ENCODE measurements at places on chromosomes 2 and 18. TPM values are rescaled to one million over a fixed set of nuclear protein-coding genes. Genes with fewer than 3 reads are reported as not detected.

The TTC31 gene
- total RNA-seq: 28.3 TPM

The CNDP1 gene
- total RNA-seq: under 0.01 TPM

The GPBAR1 gene
- total RNA-seq: 90.3 TPM

The RPRM gene
- not detected for total RNA-seq

The STARD6 gene
- total RNA-seq: not detected

The TMEM198 gene
- total RNA-seq: 3.3 TPM

DNA sequence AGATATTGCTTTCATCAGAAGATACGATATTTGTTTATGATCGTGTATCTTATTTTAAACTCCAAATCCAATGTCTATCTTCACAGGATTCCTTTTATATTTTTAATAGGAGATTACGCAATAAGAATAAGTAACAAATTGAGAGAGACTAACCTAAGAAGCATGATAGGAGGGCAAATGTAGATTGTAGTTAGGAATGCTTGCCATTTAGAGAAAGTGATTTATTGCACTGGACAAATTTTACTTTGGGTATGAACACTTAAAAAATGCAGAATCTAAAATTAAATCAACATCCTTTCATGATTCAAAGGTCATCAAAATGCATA lies 563.4 kb upstream of the POU3F3 start:
- DNase-seq: no peak

- no peak for DNase-seq
These were observed 119.9 kb downstream of the PARD3B start for GRCh38 chr2:204665207-204665606.

GRCh38 chr2:181070119-181070835 lies 89.9 kb downstream of the UBE2E3 start:
- no peak for DNase-seq

DNA sequence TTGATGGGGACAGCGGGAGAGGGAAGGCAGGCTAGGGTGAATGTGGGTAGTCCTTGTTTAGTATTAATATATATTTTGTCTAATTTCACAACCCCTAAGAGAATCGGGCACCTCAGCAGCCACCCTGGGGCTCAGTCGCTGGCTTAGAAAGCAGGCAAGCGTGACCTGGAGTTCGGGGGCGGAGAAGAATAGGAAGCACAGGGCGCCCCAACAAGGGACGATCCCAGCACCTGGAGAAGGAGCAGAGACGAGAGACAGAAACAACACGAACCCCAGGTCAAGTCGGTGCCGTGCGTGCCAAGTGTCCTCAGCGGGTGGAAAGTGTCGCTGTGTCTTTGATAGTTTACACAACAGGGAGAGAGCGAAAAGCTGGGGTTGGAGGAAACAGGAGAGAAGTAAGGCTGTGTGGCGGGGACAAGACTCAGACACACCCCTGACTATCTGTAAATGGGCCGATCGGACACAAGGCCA lies 95.4 kb downstream of the NFATC1 start:
- no peak for DNase-seq

- peak; percentile 48 for DNase-seq
These were observed 46.1 kb downstream of the SERTAD2 start for GRCh38 chr2:64607381-64608304.

DNA sequence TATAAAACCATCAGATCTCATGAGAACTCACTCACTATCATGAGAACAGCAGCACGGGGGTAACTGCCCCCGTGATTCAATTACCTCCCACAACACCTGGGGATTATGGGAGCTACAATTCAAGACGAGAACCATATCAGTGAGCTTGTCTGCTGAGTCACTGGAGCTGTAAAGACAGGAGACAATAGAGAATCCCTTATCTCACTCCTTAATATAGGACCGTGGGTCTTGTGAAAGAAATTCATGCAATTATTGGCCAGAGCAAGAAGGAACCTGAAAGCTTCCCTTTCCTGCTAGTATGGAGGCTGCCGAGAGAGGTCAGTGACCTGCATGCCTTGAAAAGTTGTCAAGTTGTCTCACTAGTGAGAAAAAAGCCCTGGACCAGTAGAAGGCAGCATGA lies 9.5 kb upstream of the TNFAIP6 start:
- DNase-seq: no peak

DNA sequence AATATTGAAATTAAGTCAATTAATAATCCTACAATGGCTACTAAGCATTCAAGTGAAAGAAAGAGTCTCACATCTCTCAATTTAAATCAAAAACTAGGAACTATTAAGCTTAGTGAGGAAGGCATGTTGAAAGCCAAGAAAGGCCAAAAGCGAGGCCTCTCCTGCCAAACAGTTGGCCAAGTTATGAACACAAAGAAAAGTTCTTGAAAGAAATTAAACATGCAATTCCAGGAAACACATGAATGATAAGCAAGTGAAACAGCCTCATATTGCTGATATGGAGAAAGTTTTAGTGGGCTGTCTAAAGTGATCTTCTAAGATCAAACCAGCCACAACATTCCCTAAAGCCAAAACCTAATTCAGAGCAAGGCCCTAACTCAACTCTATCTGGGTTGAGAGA lies 11.8 kb downstream of the RDH14 start:
- no peak for DNase-seq
